ENCODE measurements at places on chromosomes 5 and 9.

- DNase-seq, result peak; percentile 11
Observed at GRCh38 chr5:161546470-161547301, at the start of gene GABRB2. TSS of gene GABRB2 (minus strand) at chr5:161546725. CDS start at chr5:161546643, 82 bp downstream.

- DNase-seq, result peak; percentile 87
Observed at GRCh38 chr5:35938568-35939227, at the start of gene CAPSL. TSS of gene CAPSL (minus strand) at chr5:35938622. CDS start at chr5:35921120, 17,502 bp downstream.

DNA sequence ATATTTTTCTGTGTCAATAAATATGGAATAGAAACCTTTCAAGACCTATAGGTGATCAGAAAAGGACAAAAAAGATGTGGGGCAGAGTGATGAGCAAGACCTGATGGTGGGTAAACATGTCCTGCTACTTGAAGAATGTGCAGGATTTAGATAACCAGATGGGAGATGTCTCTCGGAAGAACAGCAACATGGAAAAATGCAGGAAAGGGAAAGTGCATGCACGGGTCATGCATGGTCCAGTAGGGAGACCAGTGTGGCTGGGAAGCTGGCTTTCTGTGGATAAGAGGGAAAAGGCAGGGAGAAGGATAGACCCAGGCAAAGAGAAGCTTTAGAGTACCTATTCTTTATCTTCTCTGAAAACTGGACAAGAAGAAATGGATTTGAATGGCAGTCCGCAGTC, 7.1 kb upstream of the CAST start:
- DNase-seq, result peak; percentile 38

DNA sequence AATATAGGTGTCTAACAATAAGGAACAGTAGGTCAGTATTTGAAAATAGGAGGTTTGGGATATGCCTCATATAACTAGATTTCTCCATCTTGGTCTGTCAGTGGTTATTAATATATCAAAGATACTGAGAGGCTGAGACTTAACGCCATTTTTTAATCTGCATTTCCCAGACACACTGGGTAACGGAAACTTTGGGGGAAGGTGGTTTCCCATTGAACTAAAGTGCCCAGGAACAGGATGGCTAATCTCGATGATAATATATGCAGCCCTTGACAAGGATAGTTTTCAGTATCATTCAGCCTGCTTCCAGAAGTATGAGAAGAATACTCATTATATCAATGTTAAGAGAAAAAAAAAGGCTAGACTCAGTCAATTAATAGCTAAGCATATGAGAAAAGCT, 30.7 kb downstream of the EFNA5 start:
- DNase-seq, result no peak

GRCh38 chr9:110073356-110073905, 134.5 kb downstream of the C9orf152 start:
- no peak for DNase-seq

DNA sequence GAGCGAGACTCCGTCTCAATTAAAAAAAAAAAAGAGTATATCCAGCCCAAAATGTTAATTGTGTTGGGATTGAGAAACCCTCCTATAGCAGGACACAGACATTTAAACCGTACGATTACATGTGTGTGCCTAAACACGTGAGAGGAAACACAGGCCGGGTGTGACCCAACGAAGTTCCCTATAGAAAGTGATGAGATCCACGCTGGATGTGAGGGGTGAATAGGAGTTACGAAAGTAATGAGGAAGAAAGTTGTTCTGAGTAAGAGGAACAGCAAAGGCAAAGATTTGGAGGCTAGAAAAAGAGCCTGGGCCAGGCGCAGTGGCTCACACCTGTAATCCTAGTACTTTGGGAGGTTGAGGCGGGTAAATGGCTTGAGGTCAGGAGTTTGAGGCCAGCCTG, 13.6 kb downstream of the NAIF1 start:
- DNase-seq, result no peak
